Fibroblast of lung (primary cell): ENCODE measurements at places on chromosomes 16 and 17. TPM values are rescaled to one million over a fixed set of nuclear protein-coding genes. Genes with fewer than 3 reads are reported as not detected.

The ZPBP2 gene
- total RNA-seq, result not detected in 2 replicates

The SBK1 gene
- total RNA-seq, result under 0.01 TPM in 2 replicates

The PARD6A gene
- 4.1 and 4.8 TPM in 2 replicates for total RNA-seq

The NLGN2 gene
- 5.1 and 12.1 TPM in 2 replicates for total RNA-seq

The KCNH6 gene
- not detected in 2 replicates for total RNA-seq

The WNT9B gene
- total RNA-seq, result not detected in 2 replicates

The TMIGD1 gene
- not detected in 2 replicates for total RNA-seq

The RAC3 gene
- 5.6 and 6.6 TPM in 2 replicates for total RNA-seq

The TVP23A gene
- under 0.01 and 0.26 TPM in 2 replicates for total RNA-seq

DNA sequence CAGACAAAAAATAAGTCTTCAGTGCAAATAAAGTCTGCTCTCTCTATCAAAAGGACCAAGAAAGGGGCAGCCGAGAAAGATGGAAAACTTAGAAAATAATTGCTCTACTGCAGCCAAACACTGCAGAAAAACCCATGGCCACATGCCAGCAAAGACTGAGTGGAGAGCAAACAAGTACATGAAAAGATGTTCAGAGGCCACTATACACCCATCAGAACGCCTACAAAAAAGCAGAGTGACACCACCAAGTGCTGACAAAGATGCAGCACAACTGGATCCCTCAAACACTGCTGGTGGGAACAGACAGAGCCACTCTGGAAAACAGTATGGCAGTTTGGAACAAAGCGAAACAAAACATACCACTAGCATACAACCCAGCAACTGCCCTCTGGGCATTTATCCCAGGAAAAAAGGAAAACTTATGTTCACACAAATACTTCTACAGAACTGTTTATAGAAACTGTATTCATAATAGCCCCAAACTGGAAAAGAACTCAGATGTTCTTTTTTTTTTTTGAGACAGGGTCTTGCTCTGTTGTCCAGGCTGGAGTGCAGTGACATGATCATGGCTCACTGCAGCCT lies 36.7 kb downstream of the KIAA0753 start:
- DNase-seq, result peak; percentile 57

DNA sequence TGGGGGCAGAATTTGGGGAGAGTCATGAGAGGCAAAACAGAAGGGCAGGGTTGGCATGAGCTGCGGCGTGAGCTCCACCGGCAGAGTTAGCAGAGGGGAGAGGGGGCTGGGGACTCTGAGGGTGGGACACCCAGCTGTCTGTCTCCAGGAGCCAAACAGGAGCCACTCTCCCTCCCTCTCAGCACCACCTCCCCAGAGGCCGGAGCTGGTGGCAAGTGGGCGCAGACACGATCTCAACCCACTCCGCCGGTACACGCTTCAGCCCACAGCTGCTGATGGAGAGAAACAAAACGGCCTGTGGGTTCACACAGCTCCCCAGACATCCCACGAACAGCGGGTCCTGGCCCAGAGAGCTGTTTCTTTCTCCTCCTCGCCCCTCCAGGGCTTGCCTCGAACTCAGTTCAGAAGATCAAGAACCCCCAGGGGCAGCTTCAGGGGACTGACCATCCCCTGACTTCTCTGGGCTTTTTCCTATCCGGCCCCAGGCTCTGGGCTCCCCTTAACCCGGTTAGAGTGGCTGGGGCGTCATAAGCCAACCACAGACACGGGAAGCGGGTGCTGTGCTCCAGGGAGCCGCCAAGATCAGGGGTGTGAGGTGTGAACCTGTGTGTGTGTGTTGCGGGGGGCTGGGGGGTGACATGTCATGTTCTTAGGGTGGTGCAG lies 7.6 kb downstream of the RHBDF2 start:
- DNase-seq, result no peak

GRCh38 chr16:3266873-3267537 lies 10.6 kb upstream of the MEFV start:
- peak; percentile 24 for DNase-seq

DNA sequence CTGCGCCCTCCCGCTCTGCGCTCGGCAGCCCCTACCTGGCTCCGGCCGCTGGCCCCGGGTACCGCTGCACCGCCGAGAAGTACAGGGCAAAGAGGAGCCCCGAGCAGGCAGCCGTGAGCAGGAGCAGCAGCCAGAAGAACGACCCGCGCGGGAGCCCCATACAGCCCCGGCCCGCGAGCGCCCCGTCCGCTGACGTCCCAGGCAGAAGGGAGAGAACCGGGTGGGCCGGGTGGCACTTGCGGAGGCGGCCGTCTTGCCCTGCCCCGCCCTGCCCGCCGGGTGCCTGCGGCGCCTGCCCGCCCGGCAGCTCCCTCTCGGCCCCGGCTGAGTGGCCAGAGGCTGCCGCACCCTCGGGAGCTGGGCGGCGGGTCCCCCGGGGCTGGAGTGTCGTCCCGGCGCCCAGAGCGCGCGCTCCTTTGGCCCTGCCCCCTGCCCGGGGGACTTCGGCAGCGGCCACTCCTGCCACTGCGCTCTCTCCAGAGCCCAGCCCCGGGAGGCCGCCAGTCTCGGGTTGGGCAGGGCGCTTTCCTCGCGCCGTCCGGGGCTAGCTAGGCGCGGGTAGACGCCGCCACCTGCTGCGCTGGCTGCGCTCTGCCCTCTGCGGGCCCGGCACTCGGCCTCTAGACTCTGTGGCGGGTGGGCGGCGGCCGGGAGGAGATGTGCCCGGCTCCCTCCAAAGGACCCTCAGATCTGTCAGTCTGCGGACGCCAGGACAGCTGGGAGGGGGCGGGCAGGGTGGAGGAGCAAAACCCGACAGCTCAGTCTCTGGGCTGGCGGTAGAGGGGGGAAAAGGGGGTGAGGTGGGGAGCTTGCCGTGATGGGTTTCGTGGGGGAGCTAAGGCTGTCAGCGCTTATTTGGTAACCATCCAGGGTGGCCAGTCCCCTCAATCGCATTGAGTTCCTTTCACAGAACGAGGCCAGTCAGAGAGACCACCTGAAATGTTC lies at the start of gene ST6GALNAC2:
TSS of gene ST6GALNAC2 (minus strand) at position 212 of the 945 bp plus-strand sequence. CDS start at position 160, 52 bp downstream.
- DNase-seq, result peak; percentile 40

GRCh38 chr17:27762527-27763305 lies 37.6 kb downstream of the NOS2 start:
- peak; percentile 29 for DNase-seq

DNA sequence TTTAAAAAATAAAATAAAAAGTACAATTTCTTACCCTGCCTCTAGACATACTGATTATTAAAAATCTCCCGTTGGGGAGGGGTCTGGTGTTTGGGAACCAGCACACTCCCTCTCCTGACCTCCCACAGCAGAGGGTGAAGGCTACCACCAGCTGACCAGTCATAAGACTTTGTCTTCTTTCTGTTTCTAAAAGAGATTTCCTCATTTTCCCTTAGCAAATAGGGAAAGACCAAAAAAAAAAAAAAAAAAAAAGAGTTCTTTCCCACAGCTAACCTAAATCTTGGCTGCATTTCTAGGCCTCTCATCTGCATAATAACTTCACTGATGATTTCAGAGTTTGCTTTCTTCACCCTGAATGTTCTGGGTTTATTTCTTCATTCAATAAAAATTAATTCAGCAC lies 30.3 kb downstream of the CDK5RAP3 start:
- peak; percentile 25 for DNase-seq

- no peak for DNase-seq
Measured at GRCh38 chr17:37607637-37608331, 1.4 kb downstream of the SYNRG start.

- no peak for DNase-seq
Measured at GRCh38 chr16:50731130-50731988, 10.5 kb upstream of the CYLD start.

DNA sequence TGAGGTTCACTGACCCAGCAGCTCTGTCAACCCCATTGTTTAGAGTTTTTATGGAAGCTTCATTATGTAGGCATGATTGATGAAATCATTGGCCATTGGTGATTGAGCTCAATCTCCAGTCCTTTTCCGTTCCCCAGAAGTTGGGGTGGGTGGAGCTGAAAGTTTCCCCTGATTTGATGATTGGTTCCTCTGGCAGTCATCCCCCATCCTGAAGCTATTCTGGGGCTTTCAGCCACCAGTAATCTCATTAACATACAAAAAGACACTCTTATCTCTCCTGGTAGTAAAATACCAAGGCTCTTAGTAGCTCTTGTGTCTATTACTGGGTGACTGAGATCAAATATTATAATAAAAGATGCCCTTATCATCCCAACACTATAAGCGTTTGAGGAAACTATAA lies 67.1 kb downstream of the TANC2 start:
- no peak for DNase-seq

DNA sequence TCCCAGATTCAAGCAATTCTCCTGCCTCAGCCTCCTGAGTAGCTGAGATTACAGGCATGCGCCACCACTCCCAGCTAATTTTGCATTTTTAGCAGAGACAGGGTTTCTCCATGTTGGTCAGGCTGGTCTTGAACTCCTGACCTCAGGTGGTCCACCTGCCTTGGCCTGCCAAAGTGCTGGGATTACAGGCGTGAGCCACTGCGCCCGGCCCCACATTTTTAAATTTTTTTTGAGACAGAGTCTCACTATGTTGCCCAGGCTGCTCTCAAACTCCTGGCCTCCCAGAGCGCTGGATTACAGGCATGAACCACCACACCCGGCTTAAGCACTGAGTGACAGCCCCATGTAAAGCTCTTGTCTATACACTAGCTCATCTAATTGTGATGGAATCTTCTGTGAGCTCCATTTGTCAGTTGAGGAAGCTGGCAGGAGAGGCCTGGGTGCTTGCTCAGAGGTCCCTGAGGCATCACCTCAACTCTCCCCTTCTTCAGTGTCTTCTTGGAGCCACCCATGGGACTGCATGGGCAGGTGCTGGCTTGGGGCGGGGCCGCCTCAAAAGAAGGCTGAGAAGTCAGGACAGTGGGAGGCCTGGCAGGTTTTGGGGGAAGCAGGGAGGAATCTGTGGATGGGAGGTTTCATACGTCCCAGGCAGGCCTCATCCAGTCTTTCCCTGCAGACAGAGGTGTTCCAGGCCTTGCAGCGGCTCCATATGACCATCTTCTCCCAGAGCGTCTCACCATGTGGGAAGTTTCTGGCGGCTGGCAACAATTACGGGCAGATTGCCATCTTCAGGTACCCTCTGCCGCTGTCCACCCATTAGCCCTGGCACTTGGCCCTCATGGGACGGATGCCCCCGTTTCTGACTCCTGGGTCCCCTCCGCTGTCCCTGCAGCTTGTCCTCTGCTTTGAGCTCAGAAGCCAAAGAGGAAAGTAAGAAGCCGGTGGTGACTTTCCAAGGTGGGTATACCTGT lies 1.5 kb downstream of the THOC6 start:
- DNase-seq, result no peak

DNA sequence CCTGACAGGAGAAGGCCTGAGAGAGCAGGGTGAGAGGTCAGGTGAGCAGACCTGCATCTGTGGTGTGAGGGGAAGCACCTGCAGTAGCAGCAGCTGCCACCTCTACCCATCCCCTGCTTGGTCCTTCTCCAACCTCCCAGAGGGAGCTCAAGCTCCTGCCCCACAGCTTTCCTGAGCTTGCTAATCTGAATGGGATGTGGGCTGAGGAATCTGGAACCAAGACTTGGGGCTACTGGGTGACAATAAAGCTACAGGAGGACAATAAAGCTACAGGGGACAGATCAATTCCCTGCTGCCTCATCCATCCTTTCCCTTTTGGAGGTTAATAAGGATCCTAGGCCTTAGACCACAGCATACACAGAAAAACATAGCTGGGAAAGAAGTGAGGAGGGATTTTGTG lies 4.9 kb upstream of the TBX4 start:
- DNase-seq, result no peak

- DNase-seq, result no peak
Measured at GRCh38 chr16:3922241-3922640, 41.7 kb upstream of the CREBBP start.

DNA sequence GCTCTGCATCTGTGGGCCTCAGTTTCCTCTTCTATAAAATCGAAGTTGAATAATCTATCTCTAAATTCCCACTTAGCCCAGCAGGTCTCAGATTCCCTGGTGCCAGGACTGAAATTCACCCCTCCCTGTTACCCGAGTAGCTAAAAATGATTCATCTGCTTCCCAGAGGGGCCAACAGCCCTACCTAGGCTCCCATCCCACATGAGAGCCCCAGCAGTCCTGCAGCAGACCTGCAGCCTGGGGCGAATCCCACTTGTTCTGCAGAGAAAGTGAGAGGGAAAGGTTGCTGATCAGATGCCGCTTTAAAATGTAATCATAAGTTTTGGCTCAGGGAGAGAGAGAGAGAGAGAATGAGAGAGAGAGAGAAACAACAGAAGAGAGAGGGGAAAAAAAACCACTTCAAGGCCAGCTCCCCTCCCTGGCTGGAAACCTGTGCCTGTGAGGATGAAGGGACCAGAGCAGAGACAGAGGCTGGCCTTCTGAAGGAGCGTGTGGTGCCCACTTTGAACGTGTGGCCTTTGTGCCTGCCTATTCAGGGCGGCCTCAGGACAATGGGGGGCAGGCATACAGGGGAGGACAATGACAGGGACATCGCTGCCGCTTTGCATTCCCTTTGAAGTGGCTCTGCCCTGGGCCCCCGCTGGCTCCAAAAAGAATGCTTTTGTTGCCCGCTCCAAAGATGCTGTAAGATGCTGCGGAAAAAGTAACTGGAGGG lies 85.2 kb upstream of the NKD1 start:
- DNase-seq, result no peak

DNA sequence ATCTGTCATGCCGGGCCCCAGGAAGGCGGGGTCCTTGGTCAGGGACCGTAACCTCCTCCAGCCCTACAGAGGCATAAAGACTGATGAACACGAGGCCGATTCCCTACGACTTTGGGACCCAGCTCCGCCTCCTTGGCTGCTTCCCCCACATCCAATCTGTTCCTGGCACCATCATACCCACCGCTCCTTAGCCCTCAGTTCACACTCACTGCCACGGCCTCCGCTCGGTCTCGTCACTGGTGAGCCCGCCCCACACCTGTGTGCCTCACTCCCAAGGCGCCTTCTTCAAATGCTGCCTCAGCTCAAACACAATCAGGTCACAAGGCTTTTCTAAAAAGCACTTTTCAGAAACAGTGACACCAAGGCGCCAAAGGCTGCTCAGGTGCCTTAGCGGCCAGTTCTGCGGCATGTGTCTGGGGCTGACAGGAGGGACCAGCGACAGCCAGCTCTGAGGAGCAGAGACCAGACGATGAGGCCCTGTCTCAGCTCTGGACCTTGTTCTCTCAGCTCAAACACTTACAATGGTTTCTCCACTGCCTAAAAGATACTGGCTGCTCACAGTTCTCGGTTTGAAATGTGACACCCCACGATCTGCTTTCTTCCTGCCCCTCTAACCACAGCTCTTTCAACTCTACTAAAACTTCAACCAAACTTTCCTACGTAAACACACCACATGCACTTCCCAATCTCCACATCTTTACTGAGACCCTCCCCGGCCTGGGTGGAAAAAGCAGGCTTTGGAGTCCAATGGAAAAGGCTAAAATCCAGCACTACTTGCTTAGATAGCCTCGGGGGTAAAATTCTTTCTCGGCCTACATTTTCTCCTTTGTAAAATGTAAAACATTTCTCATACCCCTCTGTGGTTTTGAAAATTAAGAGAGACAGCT lies 33.2 kb downstream of the CYB5D2 start:
- peak; percentile 37 for DNase-seq
